ENCODE measurements at places on chromosomes 7 and 10.

GRCh38 chr10:53808677-53809372 is 992.2 kb downstream of the PCDH15 start:
- DNase-seq, result no peak

DNA sequence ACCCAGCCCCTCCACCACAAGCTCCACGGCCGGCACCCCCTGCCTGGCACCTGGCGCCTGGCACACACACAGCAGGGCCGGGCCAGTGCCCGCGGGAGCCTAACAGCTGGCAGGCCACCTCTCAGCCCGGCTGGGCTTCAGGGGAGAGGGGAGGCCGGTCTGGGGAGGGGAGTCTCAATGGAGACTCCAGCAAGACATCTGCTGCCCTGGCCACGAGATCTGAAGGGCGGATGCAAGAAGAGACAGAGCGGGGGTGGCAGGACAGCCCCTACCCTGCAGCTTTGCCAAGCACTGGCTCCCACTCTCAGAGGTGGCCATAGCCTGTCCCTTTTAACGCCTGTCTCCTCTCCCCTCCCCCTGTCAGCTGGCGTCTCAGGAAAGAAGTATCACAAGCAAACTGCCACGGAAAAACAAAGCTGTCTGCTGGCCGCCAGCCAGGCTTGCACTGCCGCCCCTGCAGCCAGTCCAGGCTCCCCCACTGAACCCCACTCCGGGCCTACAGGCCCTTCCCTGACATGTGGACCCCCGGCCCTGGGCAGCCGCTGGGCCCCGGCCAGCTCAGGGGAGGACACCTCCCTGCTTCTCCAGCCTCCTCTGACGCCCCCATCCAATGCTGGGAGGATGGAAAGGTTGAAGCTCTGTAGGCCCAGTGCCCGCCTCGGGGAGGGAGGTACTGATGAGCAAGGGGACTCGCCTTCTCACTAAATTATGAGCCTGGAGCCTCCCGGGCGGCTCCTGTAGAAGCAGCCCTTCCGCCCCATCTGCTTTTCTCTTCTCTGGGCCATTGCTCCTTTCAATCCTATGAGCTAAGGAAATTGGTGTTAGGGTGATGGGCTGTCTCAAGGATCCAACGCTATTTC is 178.4 kb downstream of the ARHGAP12 start:
- no peak for DNase-seq

GRCh38 chr7:30744075-30744417 is 7.9 kb upstream of the INMT start:
- no peak for DNase-seq

- DNase-seq, result no peak
These were observed 36.8 kb downstream of the CCM2 start for GRCh38 chr7:45036796-45037195.

- no peak for DNase-seq
These were observed 28.1 kb downstream of the LRRC72 start for GRCh38 chr7:16554518-16555236.

DNA sequence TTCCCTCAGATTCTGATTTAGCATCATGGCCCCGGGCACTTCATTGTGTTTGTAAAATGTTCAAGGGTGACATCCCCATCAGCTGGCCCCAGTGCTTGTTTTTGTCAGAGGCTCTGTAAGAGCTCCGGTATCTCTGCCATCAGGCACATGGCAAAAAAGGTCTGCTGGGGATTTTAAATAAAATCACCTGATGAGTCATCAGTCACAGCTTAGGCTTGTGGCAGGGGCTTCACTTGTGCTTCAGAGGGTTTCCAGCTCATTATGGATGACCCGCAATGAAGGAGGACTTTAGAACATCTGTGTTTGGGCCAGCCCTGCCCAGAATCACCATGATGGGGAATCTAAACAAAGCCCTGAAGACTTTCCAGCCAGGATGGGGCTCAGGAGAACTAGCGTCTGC is 259.9 kb downstream of the ZEB1 start:
- no peak for DNase-seq

- DNase-seq, result no peak
These were observed 91.1 kb upstream of the CACNA2D1 start for GRCh38 chr7:82534684-82535083.

GRCh38 chr10:123270806-123271205 is 116.6 kb downstream of the BUB3 start:
- no peak for DNase-seq

- no peak for DNase-seq
These were observed 6.5 kb upstream of the RET start for GRCh38 chr10:43070121-43071085.

- DNase-seq, result no peak
These were observed 203.6 kb upstream of the MKLN1 start for GRCh38 chr7:131124001-131124629.

DNA sequence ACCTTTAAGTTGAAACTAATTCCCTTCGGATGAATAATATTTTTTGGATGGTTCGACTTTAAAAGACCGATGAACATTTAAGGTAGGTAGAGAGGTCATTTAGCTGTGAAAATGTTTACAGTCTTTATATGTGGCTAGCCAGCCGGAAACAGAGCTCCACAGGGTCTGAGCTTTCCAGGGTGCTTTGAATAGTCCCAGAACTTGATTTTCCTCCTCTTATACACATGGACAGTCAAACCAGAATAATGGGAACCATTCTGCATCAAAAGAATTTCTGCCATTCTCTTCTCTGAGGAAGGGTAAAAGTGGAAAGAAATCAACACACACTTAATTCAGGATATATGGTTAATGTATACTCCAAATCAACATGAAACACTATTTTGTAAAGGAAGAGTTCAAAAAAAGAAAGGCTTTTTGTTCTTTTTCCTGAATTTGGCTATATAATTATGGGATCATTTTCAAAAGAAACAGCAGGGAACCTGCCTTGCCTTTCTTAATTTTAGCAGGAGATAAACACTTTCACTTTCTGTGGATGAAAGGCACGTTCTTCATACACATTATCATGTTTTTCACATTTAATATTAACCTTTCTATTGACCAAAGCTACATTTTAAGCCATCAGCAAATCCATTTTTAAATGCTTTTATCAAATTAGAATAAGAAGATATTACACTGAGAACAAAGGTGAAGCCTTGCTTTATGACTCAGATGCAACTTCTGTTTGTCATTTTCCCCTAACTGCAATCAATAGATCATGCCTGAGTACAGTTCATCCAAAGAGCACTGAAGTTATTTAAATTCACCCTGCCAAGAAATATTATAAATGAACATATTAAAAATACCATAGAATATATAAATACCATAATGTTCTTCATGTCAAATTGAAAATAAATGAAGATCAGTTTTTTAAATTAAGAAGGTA is 307.3 kb downstream of the THSD7A start:
- DNase-seq, result no peak

DNA sequence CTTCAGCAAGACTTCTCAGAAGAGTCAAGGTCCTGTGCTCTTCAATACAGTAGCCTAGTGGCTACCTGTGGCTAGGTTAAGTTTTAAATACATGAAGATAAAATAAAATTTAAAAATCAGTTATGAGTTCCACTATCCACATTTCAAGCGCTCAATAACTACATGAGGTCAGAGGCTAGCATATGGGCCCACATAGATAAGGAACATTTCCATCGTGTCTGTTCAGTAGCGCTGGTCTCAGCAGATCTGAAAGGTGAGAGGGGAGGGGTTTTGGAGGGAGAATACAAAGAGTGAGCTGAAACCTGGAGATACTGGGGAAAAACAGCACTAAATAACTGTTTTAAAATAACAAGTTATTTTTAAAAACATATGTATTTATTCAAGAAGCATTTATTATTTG is 219.0 kb downstream of the TRIL start:
- DNase-seq, result no peak

DNA sequence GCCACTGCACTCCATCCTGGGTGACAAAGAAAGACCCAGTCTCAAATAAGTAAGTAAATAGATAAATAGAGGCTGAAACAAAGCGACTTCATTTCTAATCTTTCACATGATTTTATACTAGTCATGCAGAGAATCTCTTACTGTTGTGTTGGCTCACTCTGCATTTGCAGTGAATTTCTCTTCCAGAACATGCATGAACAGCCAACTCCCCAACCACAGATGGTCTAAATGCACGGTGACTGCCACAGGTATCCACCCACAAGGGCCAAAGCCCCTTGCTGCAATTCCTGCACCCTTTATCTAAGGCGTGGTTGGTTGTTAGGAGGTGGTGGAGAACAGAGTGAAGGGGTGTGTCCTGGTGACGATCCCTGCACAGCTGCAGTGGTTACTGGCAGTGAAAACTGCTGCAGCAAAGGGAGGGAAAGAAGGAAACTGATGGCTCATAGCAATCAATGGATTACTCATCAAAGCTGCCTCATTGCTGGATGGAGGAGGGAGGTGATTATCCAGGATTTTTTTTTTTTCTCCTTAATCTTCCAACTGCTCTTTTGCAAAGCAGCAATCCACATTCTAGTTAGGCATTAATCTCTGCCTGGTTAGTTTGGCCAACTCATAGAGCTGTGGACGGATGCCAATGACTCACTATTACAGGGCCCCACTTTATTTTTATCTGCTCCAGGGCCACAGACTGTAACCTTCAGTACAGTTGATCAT is 50.6 kb downstream of the PRTFDC1 start:
- no peak for DNase-seq

DNA sequence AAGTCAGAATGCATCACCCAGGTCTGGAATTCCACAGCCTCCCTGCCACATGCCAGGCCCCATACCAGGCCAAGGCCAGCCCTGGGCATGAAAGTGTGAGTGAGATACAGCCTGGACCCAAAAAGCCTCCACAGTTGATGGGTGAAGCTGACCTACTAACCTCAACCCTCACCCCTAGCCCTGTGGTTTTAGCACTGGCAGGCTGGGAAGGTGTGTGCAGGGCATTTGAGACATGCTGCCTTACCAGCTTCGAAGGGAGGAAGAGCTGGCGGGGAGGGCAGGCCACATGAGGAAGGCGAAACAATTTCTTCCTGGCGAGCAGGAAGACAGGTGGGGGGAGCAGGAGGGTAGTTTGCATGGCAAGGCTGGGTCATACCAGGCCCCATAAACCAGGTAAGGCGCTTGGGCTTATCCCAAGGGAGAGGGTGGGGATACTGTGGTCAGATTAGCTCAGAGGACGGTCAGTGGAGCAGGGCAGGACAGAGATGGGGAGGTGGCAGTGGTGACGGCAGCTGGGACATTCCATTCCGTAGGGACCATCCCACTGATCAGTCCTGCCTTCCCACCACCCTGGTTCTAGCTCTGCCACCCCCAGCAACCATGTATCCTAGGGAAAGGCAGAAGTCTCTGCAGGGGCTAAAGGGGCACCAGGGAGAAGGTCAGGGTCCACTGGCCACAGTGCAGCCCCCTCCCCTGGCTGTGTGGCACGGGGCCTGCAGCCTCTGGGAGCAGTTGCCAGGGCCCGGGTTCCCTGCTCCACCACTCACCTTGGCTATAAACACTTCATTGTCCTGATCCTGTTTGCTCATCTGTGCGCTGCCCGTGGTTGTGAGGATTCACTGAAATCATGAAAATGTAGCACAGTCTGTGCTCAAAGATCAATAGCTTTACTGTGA is 155.8 kb downstream of the NRF1 start:
- no peak for DNase-seq

- no peak for DNase-seq
These were observed 8.3 kb downstream of the COBL start for GRCh38 chr7:51308265-51308664.

GRCh38 chr10:77121829-77122228 is 515.8 kb downstream of the KCNMA1 start:
- no peak for DNase-seq

DNA sequence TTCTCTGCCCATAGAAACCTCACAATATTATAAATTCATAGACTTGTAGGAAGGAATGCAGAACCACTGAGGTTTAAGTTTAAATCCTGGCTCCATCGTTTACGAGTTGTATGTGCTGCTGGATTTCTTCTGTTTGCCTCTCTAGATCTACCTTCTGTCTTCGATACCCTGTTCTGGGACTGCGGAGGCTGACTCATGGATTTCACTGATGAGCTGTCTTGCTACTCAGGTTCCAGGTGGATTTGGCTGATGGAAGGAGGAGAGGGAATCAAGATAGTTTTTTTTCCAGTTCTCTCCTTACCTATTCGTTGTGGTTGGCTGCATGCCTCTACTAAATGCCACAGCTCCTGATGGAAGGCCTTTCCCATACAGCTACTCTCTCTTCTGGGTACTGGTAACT is 375.8 kb downstream of the REEP3 start:
- no peak for DNase-seq

Measured in esophagus squamous epithelium (tissue), 5 donors.